CD4-positive, alpha-beta T cell (primary cell): ENCODE measurements at places on chromosomes 1 and 21.

DNA sequence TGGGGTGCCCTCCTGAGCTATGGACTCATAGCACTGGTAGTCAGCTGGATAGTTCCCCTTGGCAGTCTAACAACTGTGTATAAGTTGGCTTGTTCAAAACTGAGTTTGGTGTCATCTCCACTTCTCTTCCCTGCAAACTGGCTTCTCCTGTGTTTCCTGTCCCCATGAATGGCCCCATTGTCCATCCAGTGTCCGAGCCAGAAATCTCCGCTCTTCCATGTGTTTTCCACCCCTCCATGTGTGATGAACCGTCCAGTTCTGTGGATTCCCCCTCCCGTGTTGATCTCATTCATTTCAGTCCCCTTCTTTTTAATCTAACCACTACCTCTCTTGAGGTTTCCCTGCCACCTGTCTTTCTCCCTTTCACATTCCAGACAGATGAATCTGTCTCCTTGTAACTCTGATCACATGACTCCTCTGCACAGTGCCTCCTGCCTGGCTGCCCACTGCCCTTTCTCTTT lies 195.7 kb downstream of the ROR1 start:
- DNase-seq, result no peak

DNA sequence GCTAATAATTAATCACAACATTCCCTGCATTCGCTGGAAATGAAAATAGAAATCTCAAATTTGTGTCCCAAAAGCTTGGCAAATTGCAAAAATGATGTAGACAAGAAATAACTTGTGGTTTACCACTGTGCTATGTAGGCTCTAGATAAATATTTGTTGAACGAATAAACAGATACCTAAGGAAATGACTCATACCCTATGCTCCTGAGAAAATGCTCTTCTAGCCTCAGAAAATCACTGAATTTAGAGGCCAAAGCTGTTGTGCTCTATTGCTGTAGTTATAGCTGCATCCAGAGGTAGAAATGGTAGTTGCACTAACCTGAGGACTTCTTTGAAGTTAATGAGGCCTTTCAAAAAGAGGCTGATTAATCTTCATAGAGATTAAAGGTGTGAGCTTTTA lies 142.0 kb upstream of the ZNHIT6 start:
- no peak for DNase-seq

- DNase-seq, result no peak
These were observed 6.7 kb downstream of the FBXO6 start for GRCh38 chr1:11670747-11671146.

- no peak for DNase-seq
These were observed 279.1 kb upstream of the C1orf105 start for GRCh38 chr1:172141341-172141881.

GRCh38 chr1:36796733-36797132 lies 237.6 kb downstream of the GRIK3 start:
- DNase-seq, result no peak

GRCh38 chr1:219085082-219085481 lies 88.6 kb upstream of the LYPLAL1 start:
- DNase-seq, result no peak

- DNase-seq, result no peak
These were observed 157.0 kb downstream of the RERE start for GRCh38 chr1:8660411-8660828.

- no peak for DNase-seq
These were observed 26.8 kb downstream of the GFI1 start for GRCh38 chr1:92459871-92460320.

DNA sequence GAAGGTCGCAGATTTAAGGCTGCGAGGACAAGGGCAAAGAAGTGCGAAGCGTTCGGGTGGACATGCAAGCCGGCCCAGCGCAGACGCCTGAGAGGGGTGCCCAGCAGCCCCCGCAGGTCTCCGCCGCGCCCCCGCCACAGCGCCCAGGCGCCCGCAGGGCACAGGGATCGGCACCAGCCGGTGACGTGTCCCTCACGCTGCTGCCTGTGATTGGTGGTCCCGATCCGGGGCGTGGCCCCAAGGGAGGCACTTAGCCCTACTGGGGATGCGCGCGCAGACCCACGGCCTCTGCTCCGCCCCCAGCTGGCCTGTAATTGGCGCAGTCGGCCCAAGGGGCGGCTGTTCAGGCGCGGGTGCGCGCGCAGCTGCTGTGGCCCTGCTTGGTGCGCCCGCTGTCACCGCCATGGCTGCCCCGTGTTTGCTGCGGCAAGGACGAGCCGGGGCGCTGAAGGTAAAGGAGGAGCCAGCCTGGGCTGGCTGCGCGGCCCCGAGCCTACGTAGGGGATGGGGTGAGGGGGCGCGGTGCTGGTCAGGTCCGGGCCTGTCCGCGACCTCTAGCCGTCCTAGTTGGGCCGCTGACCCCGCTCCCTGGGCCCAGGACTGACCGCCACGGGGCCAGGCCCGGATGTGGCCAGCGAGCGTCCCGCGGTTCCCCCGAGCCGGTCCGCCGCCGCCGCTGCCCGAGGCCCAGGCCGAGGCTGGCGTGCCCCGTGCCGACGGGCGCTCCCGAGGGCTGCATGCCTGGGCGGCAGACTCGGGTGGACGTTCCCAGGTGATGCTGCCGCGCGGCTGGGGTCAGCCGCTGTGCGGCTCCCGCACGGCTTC lies at the start of gene NDUFV3:
Gene NDUFV3, plus strand, starts transcription at position 379 of the 825 bp plus-strand sequence. Its CDS starts 25 bp downstream, at position 404.
- DNase-seq, result peak; percentile 100

DNA sequence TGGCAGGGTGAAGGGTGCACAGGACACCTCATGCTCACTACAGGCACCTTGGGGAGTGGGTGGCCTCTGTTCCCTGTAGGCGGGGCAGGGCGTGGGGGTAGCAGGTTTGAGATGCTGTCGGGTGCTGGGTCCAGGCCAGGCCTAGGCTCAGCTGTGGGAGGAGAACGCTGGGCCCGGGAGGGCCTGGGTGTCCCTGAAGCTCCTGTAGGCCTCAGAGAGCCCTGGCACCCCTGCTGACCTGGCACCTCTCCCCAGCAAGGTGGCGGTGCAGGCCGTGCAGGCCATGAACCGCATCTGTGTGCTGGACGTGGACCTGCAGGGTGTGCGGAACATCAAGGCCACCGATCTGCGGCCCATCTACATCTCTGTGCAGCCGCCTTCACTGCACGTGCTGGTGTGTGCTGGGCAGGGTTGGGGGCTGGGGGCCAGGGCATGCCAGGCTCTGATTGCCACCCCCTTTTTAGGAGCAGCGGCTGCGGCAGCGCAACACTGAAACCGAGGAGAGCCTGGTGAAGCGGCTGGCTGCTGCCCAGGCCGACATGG lies 2.5 kb upstream of the GJC2 start:
- DNase-seq, result no peak

DNA sequence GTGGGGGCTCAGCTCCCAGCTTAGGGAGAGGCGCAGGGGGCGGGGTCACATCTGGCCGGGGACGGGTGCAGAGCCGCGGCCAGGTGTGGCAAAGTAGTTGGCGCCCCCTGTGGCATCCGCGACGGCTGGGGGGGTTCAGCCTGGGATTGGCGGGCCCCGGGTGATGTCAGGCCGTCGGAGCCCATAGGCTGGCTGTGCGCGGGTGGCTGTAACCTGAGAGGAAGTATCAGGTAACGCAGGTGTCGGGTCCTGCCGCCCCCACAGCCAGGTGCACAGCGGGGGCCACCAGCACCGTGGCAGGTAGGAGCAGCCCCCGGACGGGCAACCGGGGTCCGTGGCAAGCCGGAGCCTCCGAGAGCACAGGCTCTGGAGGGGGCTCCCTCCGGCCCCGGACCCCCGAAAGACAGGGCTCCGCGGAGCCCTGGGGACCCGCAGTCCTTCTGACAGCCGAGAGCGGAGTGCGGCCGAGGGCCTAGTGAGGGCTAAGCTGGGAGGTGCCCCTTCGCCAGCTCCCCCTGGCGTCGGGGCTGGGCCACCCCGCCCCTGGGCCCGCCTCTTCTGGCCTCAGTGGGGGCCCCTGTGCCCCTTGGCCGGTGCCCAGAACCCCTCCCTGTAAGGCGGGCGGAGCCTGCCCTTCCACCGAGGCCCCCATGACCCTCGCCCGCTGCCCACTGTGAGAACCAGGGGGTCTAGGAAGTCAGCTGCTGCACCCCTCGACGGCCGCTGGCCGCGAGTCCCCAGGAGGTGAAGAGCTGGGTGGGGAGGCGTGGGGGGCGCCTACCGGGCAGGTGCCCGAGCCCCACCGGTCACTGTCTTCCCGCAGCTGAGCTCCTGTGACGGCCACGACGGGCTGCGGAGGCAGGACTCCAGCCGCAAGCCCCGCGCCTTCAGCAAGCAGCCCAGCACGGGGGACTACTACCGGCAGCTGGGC lies 17.9 kb downstream of the TNFRSF25 start:
- DNase-seq, result peak; percentile 73

- no peak for DNase-seq
These were observed 33.0 kb downstream of the COP1 start for GRCh38 chr1:176174108-176174507.

GRCh38 chr1:96365596-96366390 lies 355.8 kb upstream of the PTBP2 start:
- DNase-seq, result no peak

DNA sequence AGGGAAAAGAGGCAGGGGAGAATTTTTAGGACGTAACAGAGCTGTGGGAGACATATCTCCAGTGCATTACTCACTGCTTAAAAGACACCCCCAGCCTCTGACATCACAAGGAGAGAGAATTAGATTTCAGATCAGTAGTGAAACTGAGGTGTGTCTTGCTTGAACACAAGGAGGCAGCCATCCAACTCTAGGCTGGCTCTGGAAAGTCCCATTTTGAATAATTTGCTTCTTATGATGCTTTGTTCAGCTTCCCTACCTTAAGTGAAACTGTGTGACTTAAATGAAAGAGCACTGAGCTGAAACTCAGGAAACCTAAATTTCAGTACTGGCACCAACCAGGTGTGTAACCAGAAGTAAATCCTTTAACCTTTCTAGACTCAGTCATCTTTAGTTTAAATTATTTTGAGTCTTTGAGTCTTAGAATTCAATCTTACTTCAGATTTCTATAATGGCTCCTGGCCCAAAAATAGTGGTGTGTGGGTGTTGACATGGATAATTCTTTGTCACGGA lies 251.6 kb upstream of the SGIP1 start:
- peak; percentile 92 for DNase-seq

DNA sequence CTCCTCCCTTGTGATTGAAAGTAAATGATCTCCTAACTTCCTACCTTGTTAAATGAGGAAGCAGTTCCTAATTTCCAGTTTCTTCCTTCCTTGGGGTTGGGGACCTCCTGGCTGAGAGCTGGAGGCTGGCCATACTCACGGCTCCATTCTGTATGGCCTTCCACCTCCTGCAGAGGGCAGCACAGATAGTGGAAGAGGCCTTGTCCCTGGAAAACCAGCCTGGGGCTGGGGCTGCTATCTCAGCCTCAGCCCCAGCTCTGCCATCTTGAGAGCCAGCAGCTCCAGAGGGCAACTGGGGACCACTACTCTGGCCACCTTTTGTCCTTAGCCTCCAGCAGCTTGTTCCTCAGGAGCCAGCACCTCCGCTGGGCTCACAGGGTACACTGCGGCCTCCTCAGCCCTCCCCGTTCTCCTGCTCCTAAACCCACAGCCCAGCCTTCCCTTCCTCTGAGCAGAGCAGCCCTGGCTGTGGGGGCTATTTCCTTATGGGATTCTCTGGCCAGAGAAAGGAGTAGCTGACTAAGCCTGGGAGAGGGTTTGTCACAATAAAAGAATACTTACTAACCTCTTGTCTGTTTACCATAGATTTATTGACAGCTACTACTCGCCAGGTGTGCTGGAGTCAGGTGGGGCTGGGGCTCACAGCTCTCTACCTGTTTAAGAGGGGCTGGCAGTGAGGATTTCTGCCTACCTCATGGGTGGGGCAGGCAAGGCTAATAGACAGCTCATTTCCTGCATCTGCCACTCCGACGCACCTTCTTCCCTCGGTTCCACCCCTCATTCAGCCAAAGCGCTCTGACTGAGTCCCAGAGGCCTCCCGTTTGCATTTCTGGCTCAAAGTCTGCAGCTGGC lies 6.3 kb downstream of the TMEM234 start:
- DNase-seq, result peak; percentile 47

GRCh38 chr1:22383526-22384294 lies 67.9 kb upstream of the ZBTB40 start:
- no peak for DNase-seq

DNA sequence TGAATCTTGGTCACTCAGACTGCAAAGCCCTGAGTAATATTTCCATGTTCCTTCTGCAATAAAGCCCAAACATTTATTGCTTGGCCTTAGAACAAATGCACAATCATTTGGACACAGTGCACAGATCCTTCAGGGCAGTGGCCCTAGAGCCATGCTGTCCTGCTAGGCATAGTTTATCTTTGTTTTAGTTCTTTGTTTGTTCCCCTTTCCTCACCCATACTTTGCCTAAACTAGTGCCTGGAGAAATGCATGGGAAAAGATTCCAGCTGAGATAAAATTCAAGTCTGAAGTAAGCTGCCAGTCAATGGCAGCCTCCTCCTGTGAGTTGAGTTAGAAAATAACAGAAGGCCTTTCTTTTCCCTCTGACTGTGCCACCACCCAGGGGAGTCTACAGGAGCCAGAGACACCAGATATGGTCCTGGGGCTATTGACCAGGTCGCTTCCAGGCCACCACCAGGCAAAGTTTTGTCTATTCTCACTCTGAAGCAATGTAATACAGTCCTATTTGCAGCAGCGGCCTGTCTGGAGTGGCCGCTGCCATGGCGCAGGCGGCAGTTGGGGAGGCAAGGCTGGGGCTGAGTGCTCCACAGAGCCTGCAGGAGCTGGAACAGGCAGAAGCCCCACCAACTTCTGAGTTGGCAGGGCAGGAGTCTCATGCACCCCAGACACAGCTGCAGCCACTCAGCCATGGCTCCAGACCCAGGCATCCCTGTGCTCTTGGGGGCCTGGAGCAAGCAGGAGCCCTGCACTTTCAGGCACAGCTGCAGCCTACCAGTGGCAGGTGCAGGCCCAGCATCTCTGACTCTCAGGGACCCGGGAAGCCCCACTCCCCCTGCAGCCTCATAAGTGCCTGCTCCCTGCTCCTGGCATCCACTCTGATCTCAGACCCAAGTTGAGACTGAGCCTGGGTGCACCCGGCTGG lies 258.6 kb downstream of the GPATCH2 start:
- no peak for DNase-seq

DNA sequence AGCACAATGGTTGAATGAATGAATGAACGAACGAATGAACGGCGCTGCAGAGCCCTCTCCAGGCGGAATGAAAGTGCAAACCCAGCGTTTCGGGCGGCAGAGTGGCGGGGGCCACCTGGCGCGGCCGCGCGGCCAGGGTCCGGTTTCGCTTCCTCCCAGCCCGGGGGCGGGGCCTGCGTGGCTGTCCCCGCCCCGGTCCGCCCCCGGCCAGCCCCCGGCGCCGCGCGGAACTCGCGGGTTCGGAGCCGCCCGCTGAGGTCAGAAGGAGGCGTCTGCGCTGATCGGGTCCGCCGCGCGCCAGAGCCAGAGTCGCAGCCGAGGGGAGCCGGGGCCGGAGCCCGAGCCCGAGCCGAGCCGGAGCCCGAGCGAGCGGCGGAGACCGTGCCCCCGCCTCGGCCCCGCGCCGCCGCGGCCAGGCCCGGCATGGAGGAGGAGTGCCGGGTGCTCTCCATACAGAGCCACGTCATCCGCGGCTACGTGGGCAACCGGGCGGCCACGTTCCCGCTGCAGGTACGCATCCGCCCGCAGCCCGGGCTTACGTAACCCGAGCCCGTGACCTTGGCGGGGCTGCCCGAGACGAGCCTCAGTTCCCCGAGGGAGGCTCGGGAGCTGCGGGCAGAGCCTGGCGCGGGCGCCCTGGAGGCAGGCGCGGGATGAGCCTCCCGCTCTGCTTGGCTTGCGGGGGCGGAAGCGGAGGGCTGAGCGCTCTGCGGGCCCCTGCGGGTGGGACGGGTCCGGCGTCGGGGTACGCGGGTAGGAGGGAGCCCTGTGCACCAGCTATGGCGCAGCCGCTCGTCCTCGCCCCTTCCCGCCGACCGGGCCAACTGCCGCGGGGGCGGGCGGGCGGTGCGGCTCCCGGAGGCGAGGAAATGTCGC lies at the start of gene PDXK:
Gene PDXK, plus strand, starts transcription at position 258 of the 876 bp plus-strand sequence. Its CDS starts 166 bp downstream, at position 424.
- peak; percentile 77 for DNase-seq
